T follicular helper cell (primary cell): ENCODE measurements at places on chromosomes 6 and 20.

DNA sequence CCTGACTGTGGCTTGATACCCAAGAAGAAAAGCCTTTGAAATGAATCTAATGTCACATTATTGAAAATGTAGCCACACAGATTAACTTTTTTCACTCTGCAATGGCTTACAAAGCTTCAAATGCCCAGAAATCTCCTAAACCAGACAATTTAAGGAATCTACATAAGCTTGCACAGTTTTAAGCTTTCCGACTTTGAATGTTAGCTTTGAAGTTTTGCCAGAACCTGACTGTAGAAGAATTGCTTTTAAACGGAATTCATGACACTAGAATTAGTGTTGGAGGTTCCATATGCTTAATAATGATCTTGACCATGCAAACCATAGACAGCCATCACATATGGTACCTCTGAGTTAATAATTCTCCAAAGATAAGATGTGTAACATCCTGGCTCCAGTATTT lies 798.5 kb upstream of the EPHA7 start:
- no peak for DNase-seq

DNA sequence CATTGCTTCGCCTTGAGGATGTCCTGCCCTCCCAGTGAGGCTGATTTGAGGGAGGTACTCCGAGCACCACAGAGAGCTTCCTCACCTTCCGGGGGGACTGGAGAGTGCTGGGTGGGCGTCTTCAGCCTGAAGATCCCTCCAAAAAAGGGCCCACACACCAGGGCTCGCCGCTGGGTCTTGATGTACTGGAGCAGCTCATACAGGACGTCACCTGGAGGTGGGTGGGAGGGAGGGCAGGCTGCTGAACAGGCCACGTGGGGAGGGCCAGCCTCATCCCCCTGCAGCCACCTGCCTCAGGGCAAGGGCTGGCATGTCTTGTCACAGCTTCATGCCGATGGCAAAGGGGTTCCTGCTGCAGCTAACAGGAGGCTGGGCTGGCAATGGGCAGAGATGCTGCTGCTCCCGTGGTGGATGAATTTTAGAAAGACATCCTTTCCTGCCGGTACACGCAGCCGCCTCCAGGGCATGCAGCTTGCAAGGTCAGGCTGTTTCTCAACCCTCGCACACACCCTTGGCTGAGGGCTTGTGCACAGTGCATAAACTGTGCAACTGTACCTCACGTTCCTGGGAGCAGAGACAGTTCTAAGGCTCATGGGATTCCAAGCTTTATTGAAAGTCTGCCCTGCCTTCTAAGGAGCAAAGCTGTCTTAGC lies 14.0 kb downstream of the ETV7 start:
- no peak for DNase-seq

- no peak for DNase-seq
These were observed 260.4 kb downstream of the PTPRK start for GRCh38 chr6:128259730-128260685.

GRCh38 chr6:35635601-35636597 lies 52.8 kb downstream of the FKBP5 start:
- DNase-seq: no peak

- no peak for DNase-seq
These were observed 29.2 kb downstream of the ATP9A start for GRCh38 chr20:51738877-51739447.
